ENCODE measurements at places on chromosomes 6 and 20. TPM values are rescaled to one million over a fixed set of nuclear protein-coding genes. Genes with fewer than 3 reads are reported as not detected.

HLA-DOA gene
- 5.3 TPM for polyA plus RNA-seq

ZC2HC1B gene
- not detected for polyA plus RNA-seq

TNFRSF6B gene
- 1.7 TPM for polyA plus RNA-seq

DXO gene
- 26.0 TPM for polyA plus RNA-seq

POM121L2 gene
- polyA plus RNA-seq: not detected

IMPG1 gene
- polyA plus RNA-seq: 1.9 TPM

EFCAB8 gene
- 0.33 TPM for polyA plus RNA-seq

RNF114 gene
- polyA plus RNA-seq: 64.1 TPM

Data from right renal cortex interstitium (tissue), 3 donors.